ENCODE measurements at places on chromosomes 6 and 20.

DNA sequence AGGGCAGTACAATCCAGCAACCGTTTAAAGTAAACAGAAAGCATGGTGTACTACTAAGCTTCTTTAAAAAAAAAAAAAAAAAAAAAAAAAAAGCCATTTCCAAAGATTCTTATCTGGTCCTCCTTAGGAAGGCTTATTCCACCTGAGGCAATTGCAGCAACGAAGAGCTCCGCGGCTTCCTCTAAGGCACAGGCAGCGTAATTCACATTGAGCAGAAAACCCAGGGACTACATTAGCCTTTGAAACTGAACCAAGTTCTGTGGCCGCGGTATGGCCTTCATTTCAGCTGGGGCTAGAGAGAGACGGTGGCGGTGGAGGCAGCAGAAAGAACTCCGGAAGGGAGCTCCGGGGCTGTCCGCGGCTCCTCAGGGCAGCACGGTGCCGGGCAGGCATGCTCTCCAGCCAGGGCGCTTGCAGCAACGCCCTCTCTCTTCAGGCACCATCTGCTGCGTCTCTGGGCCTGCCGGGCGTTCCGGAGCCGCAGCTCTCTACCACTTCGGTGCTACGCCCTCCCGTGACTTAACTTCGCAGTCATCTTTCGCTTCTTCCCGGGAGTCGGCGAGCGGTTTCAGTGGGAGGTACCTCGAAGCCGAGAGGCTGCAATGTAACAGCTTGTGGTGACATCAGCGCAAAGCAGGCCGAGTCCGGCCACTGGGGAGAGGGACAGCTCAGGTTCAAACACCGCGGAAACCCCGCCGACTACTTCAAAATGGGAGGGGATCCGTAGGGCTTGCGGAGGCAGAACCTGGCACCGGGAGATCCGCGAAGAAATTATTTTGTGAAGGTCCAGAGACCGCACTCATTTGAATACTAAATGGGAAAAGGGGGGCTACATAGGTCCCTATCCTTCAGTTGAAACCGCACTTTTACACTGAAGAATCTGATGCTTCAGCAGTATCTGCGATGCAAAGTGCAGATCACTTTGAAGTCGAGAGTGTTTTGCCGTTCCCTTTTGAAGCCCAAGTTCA lies 100.0 kb downstream of the DST start:
- DNase-seq, result peak; percentile 97

GRCh38 chr20:58659841-58660240 lies 8.8 kb downstream of the STX16 start:
- no peak for DNase-seq

DNA sequence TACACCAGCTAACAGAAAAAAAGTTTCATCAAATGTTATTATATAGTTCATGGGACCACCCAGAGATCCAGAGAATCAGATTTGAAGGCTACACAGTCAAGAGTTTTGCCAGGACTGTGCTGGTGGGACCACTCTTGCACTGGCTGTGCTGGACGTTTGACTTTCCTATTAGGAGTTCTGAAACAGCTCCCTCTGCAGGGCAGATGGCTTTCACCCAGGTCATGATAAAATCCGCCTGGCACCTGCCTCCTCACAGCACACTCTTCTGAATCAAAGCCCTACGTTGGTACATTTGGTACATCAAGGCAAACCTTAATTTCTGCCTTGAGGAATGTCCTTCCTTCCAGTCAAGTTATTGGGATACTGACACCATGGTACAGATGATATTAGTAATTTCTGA lies 302.1 kb downstream of the ZNF217 start:
- DNase-seq, result peak; percentile 26

DNA sequence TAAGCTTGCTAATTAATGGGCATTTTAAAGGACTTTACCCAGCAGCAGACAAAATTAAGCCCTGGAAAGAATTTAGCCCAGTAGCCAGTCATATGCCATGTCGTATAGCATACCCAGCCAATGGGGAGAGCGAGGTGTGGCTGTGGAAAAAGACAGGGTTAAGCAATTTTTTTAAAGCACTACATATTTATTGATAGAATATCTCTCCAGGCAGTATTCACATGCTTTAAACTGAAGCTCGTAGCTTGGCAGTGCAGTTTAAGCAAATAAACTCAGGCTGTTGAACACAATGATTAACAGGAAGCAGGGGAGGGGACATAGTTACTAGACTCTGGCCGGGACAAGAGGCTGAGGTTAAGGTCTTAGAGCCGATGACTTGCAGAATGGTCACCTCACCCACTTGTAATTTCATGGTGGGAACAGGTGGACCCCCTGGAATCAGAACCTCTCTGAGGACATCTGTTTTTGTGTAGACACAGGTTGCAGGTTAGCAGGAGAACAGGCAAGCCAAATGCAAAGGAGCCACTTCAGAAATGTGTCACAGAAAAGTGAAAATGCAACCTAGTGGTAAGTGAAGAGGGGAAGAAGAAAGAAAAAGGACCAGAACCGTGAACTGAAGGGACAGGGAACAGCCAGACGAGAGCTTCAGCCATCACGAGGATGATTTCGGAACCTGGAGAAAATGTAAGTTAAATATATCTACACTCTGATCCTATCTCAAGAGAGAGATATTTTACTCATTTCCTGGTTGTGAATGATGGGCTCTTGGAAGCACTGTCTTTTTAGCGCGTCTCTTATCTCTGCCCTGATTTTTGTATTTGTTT lies 7.2 kb downstream of the GCNT2 start:
- DNase-seq, result peak; percentile 30

- no peak for DNase-seq
These were observed 164.9 kb downstream of the CENPW start for GRCh38 chr6:126504792-126505191.

DNA sequence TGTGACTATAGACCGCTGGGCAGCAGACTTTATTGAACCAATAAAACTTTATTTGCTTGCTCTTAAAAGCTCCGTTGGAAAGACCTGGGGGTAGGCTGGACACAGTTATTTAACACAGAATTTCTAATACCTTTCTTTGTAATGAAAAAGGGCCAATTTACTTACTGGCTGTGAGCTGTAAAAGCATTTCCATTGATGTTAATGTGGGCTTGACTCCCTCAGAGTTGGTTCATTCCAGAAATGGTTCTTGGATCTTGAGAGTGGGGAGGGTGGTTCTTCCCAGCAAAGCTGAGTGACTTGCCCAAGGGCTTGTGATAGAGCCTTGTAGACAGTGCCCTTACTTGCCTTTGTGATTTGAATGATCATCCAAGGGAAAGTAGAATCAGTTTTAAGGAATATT lies 100.6 kb downstream of the SOX4 start:
- DNase-seq, result no peak

All from erythroblast (primary cell).